ENCODE measurements at places on chromosomes 7 and 10.
A peak's percentile ranks its signal among the peaks of the same experiment; 100 is the strongest.

DNA sequence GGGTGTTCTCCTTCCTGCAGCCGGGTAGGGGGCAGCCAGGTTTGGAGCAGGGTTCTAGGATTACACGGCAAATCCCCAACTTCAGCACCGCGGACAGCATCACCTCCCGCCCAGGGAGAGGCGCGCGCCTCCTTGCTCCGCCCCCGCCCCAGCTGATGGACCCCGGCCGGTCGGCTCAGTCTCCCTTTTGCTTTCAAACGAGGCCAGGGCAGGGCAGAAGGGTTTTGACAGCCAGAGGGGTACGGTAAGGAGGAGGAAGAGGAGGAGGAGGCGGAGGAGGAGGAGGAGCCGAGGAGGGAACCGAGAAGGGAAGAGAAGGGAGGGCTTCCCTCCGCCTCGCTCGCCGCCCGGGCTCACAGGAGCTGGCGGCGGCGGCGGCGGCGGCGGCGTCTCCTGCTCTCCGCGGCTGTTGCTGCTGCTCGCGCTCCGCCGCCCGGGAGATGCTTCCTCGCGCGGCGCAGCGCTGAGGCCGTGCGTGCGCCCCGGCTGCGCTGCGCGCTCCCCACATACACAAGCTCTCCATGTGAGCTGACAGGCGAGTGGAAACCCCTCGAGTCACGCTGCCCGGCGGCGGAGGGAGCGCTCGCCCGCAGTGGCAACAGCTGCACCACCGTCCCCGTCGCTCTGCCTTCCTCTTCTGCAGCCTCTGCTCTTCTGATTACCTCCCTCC lies 615 bp upstream of the CNTNAP2 start:
- peaks cover 30% of the 10 kb centered on the region for H3K27me3 ChIP-seq
- no peak overlapping the region for H3K27ac ChIP-seq
- H3K36me3 ChIP-seq, result no peaks in the 10 kb centered on the region

- H3K4me1 ChIP-seq, result peaks cover 10% of the 10 kb centered on the region
- no peak overlapping the region for H3K27ac ChIP-seq
- no peak for DNase-seq
- H3K4me3 ChIP-seq, result no peak overlapping the region
Measured at GRCh38 chr10:86721232-86721631, 35.2 kb upstream of the BMPR1A start.

GRCh38 chr10:2401459-2401858 lies 664.1 kb upstream of the ADARB2 start:
- no peak overlapping the region for H3K27ac ChIP-seq
- H3K4me1 ChIP-seq, result no peaks in the 10 kb centered on the region
- DNase-seq, result no peak

GRCh38 chr7:43290978-43291377 lies 178.5 kb downstream of the HECW1 start:
- no peak for DNase-seq
- no peaks in the 10 kb centered on the region for H3K4me1 ChIP-seq
- H3K27ac ChIP-seq, result no peak overlapping the region
- H3K36me3 ChIP-seq, result no peaks in the 10 kb centered on the region

DNA sequence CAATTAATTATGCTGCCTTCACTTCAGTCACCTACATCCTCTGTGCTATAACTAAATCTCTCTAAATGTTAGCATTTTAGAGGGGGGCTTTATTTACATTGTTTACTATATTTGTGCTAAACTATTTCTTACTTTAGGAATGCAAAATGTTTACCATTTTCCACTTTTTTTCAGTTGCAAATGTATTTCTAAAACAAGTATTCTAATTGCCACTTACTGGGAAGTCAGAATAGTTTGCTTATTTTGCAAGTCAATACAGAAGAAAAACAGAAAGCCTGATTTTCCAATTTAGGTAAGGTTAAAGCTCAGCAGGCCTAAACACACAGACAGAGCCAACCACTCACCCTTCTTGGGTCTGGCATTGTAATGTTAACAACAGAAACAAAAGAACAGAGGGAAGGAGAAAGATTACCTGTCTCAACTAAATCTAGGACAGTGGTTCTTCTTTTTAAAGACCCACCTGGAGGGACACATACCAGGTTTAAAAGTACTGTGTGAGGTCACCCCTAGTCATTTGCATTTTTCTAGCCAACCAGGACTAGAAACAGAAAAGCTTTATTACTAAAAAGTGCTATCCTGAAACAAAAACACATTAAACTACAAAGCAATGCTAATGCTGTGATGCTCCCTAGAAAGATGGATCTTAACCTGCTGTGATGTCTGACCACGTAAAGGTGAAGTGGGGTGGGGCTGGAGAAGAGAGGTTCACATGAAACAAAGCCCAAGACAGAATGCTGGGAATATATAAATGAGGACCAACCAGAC lies 178.2 kb downstream of the SLC25A13 start:
- H3K36me3 ChIP-seq, result no peaks in the 10 kb centered on the region
- no peak for DNase-seq
- no peaks in the 10 kb centered on the region for H3K4me1 ChIP-seq

DNA sequence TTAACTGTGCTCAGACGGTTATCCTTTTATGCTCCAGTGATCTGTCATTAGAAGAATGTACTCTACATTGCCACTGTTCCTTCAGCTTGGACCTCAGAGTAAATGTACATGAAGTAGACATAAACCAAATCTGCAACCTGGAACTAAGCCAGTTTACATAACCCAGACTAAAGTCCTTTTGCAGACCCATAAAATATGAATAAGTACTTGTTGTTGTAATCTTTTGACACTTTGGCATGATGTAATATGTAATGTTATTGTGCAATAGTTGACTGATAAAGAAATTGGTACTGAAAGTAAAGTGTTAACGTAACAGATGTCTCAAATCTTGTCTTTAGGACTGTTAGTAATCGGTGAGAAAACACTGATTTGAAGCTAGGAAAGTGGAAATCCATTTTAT lies 115.8 kb upstream of the SORCS1 start:
- H3K4me1 ChIP-seq, result no peaks in the 10 kb centered on the region
- H3K36me3 ChIP-seq, result no peaks in the 10 kb centered on the region
- no peak overlapping the region for H3K4me3 ChIP-seq
- no peak overlapping the region for H3K27ac ChIP-seq

- no peaks in the 10 kb centered on the region for H3K36me3 ChIP-seq
- no peak for DNase-seq
- no peaks in the 10 kb centered on the region for H3K4me1 ChIP-seq
- no peak overlapping the region for H3K27ac ChIP-seq
Measured at GRCh38 chr10:116668018-116668417, 47.3 kb downstream of the PNLIPRP2 start.

GRCh38 chr7:82549616-82550285 lies 106.2 kb upstream of the CACNA2D1 start:
- no peaks in the 10 kb centered on the region for H3K36me3 ChIP-seq
- H3K27ac ChIP-seq, result no peak overlapping the region
- no peak overlapping the region for H3K4me3 ChIP-seq
- DNase-seq, result no peak
- H3K4me1 ChIP-seq, result no peaks in the 10 kb centered on the region

- DNase-seq, result no peak
- no peaks in the 10 kb centered on the region for H3K36me3 ChIP-seq
- H3K4me3 ChIP-seq, result no peak overlapping the region
- H3K27me3 ChIP-seq, result no peaks in the 10 kb centered on the region
Measured at GRCh38 chr10:58543141-58543540, 30.5 kb downstream of the BICC1 start.

DNA sequence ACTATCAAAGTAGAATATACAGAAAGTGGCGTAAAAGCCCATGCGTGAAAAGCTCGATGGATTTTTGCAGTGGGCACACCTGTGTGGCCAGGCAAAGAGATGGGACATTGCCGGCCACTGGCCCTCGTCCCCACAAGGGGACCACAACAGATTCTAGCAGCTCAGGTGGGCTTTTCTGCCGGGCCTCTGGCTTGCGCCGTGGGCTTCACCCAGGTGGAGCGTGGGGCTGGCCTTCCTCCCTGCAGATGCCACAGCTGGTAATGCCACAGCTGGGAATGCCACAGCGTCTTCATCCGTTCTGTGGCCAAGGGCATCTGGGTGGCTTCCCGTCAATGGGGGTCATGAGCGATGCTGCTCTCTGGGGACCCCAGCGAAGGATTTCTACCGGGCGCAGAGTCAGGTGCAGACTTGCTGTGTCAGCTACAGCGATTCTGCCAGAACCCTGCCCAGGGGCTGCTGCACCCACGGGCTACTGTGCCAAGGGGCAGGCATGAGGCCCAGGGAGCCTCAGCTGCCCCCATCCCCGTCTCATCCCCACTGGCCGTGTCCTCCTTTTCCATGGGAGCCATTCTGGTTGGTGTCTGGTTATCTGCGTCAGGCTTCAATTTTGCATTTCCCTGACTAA lies 52.5 kb upstream of the NKX6-2 start:
- H3K27ac ChIP-seq, result no peak overlapping the region
- DNase-seq, result no peak
- no peak overlapping the region for H3K4me3 ChIP-seq
- no peaks in the 10 kb centered on the region for H3K4me1 ChIP-seq

GRCh38 chr10:117431160-117431559 lies 55.9 kb upstream of the PDZD8 start:
- no peaks in the 10 kb centered on the region for H3K27me3 ChIP-seq
- no peak overlapping the region for H3K4me3 ChIP-seq
- no peak overlapping the region for H3K27ac ChIP-seq
- no peak for DNase-seq

GRCh38 chr10:29946953-29947700 lies 112.3 kb downstream of the JCAD start:
- peaks cover 9% of the 10 kb centered on the region for H3K4me1 ChIP-seq
- DNase-seq, result no peak
- no peak overlapping the region for H3K27ac ChIP-seq
- H3K4me3 ChIP-seq, result no peak overlapping the region
- H3K27me3 ChIP-seq, result peaks cover 1% of the 10 kb centered on the region

GRCh38 chr7:158005531-158005930 lies 582.1 kb downstream of the PTPRN2 start:
- no peak for DNase-seq
- no peaks in the 10 kb centered on the region for H3K4me1 ChIP-seq
- no peaks in the 10 kb centered on the region for H3K36me3 ChIP-seq
- H3K4me3 ChIP-seq, result no peak overlapping the region
- no peak overlapping the region for H3K27ac ChIP-seq
- H3K27me3 ChIP-seq, result no peaks in the 10 kb centered on the region

GRCh38 chr10:102358712-102359382 lies 36.7 kb upstream of the NFKB2 start:
- no peak for DNase-seq
- H3K4me1 ChIP-seq, result peaks cover 13% of the 10 kb centered on the region
- no peak overlapping the region for H3K27ac ChIP-seq
- peaks cover 53% of the 10 kb centered on the region for H3K36me3 ChIP-seq

GRCh38 chr10:42149027-42149700 lies 489.2 kb downstream of the ZNF33B start:
- no peaks in the 10 kb centered on the region for H3K27me3 ChIP-seq
- H3K4me3 ChIP-seq, result no peak overlapping the region
- peaks cover 6% of the 10 kb centered on the region for H3K36me3 ChIP-seq
- H3K4me1 ChIP-seq, result no peaks in the 10 kb centered on the region

DNA sequence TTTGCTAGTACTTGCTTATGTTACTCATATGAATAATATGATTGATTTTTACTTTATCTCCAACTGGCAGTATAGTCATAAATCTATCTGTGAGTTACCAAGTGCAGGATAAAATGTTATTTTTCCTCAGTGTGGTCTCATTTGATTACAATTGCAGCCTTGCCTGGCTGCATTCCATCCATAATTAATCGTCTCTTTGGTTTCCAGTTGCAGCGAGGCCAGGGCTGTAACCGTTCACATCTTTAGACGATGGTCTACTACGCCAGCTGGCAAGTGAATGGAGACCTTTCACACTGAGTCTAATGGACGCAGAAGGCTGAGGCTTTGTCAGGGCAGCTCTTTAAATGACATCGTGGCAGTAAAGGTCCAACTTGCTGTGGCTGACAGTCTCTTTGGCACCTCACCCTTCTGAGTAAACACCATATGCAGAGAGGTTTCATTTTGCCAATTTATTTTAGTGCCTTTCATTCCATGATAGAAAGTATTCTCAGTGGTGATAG lies 84.0 kb downstream of the ARL4A start:
- no peak overlapping the region for H3K27ac ChIP-seq
- H3K4me1 ChIP-seq, result no peaks in the 10 kb centered on the region
- H3K36me3 ChIP-seq, result no peaks in the 10 kb centered on the region
- DNase-seq, result no peak
- H3K4me3 ChIP-seq, result no peak overlapping the region
- no peaks in the 10 kb centered on the region for H3K27me3 ChIP-seq

GRCh38 chr10:89367529-89367928 lies 10.3 kb upstream of the IFIT1B start:
- H3K36me3 ChIP-seq, result peaks cover 2% of the 10 kb centered on the region
- DNase-seq, result peak; percentile 16
- H3K27ac ChIP-seq, result no peak overlapping the region

GRCh38 chr7:50416527-50417182 lies 33.5 kb downstream of the FIGNL1 start:
- H3K27ac ChIP-seq, result peak overlapping the region; percentile 76
- peaks cover 35% of the 10 kb centered on the region for H3K4me1 ChIP-seq
- H3K27me3 ChIP-seq, result no peaks in the 10 kb centered on the region
- peak overlapping the region; percentile 60 for H3K4me3 ChIP-seq
- H3K36me3 ChIP-seq, result no peaks in the 10 kb centered on the region
- no peak for DNase-seq

- H3K4me1 ChIP-seq, result no peaks in the 10 kb centered on the region
- H3K27me3 ChIP-seq, result no peaks in the 10 kb centered on the region
- no peak overlapping the region for H3K4me3 ChIP-seq
- no peak overlapping the region for H3K27ac ChIP-seq
Measured at GRCh38 chr7:91579837-91580236, 300.7 kb downstream of the MTERF1 start.

GRCh38 chr7:29956487-29956836 lies 33.1 kb downstream of the SCRN1 start:
- H3K4me1 ChIP-seq, result peaks cover 29% of the 10 kb centered on the region
- no peaks in the 10 kb centered on the region for H3K36me3 ChIP-seq
- H3K27ac ChIP-seq, result peak overlapping the region; percentile 52
- peaks cover 3% of the 10 kb centered on the region for H3K27me3 ChIP-seq

GRCh38 chr10:10552948-10553347 lies 464.7 kb upstream of the CELF2 start:
- H3K4me3 ChIP-seq, result no peak overlapping the region
- H3K27me3 ChIP-seq, result no peaks in the 10 kb centered on the region
- no peak overlapping the region for H3K27ac ChIP-seq
- DNase-seq, result no peak
- no peaks in the 10 kb centered on the region for H3K36me3 ChIP-seq

All from activated CD4-positive, alpha-beta T cell treated with anti-CD3 and anti-CD28 coated beads, Interleukin-2, amount 10 ng/mL, durations not matched to agents 7 days and 5 days (primary cell).